AG09309 (cell line): ENCODE measurements at places on chromosomes 1 and 21.

DNA sequence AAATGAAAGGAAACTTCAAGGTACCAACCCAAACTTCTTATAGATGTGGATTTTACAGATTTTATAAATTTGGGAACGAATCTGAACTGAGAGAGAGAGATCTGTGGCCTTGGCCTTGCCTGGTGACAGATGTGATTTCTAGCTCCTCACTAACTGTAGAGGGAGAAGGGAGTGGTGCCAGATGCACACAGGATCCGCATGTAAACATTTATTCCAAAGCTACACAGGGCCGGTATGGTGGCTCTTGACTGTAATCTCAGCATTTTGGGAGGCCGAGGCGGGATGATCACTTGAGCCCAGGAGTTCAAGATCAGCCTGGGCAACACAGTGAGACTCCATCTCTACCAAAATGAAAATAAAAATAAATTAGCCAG lies 77.1 kb downstream of the PGBD5 start:
- no peak for DNase-seq

DNA sequence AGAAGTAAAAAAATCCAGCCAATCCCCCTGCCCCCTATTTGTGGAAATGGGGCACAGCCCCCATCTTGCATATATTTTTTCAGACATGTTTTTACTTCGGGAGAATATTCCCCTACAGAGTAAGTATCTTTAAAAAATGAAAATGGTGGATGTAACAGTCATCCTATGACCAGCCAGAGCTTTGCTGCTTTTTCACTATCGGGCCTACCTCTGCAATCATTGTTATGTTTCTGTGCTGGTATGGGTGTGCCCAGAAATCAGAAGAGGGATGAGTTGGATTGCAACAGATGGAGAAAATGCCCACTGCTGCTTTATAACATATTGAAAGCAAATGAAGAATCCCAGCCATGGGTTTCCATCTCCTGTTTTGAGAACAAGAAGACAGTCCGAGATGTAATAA lies 2.9 kb downstream of the CD247 start:
- no peak for DNase-seq

DNA sequence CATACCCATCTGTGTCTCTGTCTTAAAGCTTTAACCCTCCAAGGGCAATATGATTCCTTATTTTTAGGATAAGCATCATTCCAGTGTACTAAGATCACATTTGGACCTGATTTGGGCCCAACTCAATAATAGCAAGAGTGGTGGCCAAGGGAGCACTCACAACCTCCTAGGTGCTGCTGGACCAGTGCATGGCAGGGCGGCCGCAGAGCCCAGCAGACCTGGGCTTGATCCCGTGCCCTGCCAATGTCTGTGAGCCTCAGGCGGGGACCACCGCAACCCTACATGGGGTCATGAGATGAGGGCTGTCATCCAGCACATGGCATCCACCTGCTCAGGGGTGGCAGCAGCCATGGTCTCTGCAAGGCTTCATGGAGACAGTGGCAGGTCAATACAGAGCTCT lies 201.8 kb upstream of the TMEM51 start:
- no peak for DNase-seq

GRCh38 chr1:150563340-150564038 lies 14.3 kb downstream of the ADAMTSL4 start:
- DNase-seq = no peak

DNA sequence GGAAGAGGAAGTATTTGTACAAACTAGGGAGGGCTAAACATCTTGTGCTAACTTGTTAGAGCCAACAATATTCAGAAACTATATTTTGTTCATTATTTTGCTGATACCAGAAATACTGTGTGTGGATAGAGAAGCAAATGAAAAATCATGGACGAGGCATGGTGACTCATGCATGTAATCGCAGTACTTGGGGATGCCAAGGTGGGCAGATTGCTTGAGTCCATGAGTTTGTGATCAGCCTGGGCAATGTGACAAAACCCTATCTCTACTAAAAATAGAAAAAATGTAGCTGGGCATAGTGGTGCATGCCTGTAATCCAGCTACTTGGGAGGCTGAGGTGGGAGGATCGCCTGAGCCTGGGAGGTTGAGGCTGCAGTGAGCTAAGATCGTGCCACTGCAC lies 13.4 kb downstream of the LRRC41 start:
- DNase-seq = no peak
